ENCODE measurements at places on chromosomes 1 and 21.

GRCh38 chr1:109521002-109521951, 11.8 kb upstream of the AMIGO1 start:
- no peak for DNase-seq

- DNase-seq, result no peak
Observed at GRCh38 chr1:203196371-203196770, 9.9 kb upstream of the CHI3L1 start.

DNA sequence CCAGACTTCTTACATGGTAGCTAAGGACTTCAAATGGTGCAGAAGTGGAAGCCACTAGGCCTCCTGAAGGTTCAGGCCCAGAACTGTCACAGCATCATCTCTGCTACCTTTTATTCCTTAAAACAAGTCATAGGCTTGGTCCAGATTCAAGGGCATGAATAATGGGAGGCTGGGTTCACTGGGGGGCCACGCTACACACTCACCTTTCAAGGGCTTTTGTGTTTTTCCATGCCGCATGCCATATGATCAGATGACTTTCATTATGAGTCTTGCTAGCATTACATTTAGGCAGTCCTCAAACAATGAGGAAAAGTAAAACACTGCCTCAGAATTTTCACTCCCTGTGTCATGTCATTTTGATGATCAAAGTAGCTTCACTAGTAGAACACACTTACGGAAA, 83.4 kb downstream of the VPS26C start:
- no peak for DNase-seq

DNA sequence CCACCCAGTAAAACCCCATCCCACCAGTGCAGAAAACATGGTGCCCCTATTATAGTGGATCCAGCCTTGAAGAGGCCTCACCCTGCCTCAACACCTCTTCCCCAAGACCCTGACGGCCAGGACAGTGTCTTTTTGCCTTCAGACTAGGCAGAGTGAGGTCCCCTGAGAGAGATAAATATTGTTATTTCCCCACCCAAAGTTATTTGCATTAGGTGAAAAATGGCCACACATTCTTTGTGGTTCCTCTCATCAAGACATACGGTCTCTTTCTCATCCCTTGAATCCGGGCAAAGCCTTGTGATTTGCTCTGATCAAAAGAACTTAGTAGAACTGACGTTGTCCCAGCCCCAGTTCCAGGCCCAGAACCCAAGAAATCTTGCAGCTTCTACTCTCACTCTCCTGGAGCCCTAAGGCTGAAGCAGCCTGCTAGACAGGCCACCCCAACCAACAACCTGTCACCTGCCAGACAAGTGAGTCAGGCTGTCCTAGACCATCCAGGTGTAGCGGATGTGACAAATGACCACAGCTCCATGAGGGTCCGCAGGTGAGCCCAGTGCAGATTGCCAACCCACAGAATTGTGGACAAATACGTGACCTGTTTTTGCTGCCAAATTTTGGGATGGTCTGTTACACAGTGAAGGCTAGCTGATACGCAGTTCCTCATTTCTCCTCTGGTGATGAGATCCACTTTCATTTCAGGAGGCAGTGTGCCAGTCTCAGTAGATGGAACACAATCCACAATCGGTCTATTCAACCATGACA, 8.1 kb upstream of the SSU72 start:
- DNase-seq, result no peak

DNA sequence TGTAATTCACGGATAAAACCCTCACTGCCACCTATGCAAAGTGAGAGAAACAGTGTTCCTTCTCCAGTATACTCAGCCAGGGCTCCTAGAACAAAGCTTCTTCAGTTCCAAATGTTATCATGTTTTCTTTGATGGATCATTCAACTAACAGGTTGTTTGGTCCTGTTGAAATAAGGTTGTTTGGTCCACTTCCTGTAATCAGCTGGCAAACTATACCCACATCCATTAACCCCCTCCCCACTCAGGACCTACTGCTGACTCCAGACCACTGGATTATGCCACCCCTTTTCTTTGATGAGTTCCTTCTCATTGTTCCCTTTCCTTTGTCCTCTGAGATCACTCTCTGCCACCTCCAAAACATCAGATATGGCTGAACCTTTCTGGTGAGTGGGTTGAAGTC, 267.7 kb upstream of the USP25 start:
- no peak for DNase-seq

DNA sequence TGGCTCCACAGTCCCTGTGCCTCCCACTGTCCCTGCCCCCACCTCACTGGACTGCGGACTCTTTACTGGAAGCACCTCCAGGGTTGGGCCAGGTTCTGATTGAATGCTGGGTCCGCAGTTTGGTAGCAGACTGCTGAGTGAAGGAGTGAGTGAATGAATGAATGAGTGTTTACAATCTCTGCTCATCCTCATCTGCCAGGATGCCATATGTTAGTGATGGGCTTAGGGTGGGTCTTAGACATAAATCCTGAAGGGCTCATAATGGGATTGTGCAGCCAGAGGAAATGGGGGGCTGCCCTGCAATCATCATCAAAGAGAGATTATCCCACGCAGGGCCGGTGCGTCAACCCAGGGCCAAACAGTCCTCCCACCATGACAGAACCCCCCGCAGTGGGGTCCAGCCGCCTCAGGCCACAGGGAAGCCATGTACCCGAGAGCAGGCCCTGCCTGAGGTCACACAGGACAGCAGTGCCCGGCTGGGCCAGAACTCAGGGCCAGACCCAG, 26.1 kb downstream of the SLC1A7 start:
- no peak for DNase-seq

DNA sequence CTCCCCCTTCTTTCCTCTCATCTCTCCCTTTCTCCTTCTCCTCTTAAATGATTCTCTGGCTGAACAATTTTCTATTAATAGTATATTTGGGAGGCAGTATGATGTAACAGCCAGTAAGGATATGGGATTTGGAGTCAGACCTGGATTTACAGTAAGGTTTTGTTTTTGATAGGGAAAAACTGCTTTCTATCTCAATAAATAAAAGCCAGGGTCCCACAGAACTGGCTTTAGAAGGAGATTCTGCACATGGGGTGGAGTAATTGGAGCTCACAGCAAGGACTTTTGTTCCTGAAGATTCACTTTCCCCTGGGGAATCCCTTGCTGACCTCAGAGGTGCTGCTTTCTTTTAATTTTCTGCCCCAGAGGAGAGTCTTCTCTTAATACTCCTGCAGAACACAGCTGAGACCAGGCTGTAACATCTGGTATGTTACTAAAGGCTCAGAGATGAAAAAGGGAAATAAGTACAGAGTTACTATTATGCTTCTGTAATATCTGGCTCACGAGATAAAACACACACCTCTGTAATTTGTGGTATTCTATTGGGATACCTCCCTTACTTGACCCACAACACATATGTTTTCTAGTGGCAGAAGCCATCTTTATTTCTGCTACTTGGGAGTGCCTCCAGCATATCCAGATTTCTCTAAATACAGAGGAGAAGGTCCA, 13.4 kb downstream of the EPB41 start:
- DNase-seq, result no peak

GRCh38 chr1:33895976-33896375, 32.1 kb downstream of the HMGB4 start:
- no peak for DNase-seq

GRCh38 chr21:29219165-29219770, 79.5 kb upstream of the BACH1 start:
- DNase-seq, result no peak

DNA sequence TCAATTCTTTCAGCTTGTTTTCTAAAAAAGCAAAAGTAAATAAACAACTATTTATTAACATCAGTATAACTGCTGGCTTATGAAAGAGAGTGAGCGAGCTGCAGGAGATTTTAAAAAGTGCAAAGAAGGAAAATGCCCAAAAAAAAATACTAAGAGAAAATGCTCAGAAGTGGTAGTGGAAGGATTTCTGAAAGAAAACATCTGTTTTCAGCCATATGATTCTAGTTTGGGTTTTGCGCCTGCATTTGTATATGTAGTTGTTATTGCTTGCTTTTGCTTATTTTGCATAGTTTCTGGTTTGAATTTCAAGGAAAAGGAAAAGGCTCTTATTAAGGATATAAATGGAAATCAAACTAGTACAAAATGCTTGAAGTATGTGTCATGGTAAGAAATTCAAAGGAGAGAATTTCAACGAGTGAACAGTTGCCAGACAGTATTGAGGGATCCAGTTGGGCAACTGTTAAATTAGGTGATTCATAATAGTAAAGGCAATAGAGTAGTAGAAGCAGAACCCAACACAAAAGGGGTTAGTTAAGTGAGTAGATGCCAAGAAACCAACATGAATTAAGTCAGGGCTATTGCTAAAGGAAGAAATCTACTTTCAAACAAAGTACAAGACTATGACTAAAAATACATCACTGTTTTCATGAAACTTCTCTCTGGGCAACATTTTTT, 1.2 kb downstream of the GBP5 start:
- DNase-seq, result no peak

GRCh38 chr1:93395195-93395594, 49.5 kb downstream of the DR1 start:
- peak; percentile 73 for DNase-seq

- DNase-seq, result peak; percentile 88
Observed at GRCh38 chr1:81142099-81142826, 658.5 kb upstream of the ADGRL2 start.

GRCh38 chr1:65056866-65057265, 90.5 kb upstream of the JAK1 start:
- no peak for DNase-seq

DNA sequence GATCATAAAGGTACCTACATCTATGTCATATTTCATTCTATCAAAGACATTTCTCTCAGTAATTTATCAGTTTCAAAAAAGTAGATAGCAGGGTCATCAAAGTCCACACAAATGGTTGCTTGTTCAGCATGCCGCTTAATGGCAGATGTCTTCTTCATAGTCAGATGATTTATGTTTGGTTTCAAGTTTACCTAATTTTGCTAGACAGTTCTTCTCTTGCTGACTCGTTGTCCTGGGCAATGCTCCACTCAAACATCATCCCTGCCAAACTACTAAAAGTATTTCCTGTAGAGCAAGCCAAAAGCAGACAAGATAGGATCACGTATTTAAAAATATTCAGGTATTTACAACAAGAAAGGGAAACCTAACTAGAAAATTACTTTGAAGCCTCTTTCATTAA, 13.6 kb downstream of the NUP210L start:
- DNase-seq, result no peak

DNA sequence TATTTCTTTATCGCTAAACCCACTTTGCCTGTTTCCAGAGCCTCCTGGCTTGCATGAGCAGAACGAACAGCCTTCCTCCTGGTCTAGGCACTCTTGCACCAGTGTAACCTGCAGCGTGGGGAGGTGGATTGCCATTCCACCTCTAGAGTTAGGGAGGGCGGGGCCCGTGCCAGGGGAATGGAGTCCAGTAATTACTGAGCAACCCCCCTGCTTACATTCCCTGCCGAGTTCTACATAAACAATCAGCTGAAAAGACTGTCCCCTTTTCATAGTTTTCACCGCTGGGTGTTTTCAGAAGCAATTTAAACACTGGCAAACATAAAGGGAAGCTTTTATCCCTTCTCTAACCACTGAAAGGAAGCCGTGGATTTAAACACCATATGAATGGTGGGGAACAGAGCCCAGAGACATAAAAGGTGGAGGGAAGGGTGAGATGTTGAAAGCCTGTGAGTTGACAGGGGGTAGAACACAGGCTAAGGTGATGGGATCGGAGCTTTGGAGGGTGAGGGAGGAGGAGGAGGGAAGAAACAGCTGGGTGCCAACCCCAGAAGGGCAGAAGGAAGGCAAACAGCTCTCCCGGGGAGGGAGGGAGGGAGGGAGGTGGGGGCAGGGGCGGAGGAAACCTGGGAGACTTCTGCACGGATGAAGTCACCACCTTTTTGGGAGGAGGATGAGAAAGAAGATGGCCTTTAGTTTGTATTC, 68.0 kb upstream of the WDR26 start:
- no peak for DNase-seq

DNA sequence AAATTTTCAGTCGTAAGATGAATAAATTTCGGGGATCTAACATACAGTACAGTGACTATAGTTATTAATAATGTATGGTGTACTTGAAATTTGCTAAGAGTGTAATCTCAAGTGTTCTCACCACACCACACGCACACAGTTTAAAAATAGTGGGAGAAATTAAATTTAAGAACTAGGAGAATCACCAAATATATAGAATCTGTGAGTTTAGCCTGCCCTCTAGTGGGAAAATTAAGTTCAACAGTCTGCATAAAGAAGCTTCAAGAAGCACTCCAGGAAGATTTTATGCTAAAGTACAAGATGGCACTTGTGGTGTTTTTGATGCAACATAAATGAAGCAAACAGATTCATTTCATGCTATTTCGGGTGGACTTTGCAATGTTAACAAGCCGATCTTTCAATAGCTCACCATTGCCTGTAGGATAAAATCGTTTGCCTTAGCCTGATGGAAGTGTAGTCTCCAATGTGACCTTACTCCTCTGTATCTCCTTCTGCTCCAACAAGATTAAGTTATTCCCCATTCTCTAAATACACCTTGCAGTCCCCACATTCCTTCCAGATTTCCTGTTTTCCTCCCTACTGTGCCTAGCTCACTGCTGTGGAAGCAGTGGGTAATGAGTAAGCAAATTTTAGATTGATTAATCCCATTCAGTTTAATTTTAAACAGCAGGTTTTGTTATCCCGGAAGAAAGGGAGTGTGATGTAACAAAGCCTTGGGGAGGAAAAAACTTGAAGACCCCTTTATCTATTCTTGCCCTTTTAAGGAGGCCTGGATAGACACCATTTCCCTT, 8.7 kb upstream of the PIK3C2B start:
- peak; percentile 70 for DNase-seq

GRCh38 chr1:88916883-88917282, 25.5 kb upstream of the GTF2B start:
- no peak for DNase-seq

GRCh38 chr1:203662821-203663220, 36.2 kb downstream of the ATP2B4 start:
- no peak for DNase-seq

GRCh38 chr1:117902944-117903343, 26.5 kb downstream of the GDAP2 start:
- DNase-seq, result no peak

DNA sequence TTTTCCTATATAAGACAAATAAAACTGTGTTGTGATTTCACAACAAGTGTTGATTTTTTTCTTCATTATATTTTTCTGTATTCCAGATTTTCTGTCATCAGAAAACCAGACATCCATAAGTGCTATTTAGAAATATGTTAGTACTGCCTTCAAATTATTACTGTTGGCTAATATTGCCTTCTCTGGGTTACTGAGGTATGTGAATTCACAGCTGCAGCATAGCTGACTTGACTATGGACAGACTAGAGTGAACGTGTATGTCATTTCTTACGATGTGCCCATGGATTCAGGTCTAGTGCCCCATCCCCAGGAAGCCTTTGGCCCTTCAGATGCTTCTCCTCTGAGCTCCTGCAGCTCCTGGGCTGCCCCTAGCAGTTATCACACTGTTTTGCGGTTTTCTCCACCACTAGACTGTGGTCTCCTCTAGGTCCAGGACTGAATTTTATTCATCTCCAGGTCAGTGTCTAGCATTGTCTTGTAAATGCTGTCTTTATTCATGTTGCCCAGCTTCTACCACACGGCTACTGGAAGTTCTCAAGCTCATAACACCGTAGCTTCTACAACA, 118.5 kb downstream of the FGGY start:
- peak; percentile 41 for DNase-seq

- DNase-seq, result no peak
Observed at GRCh38 chr1:33996281-33996680, 132.4 kb downstream of the HMGB4 start.
